ENCODE measurements at places on chromosomes 12 and 14. TPM values are rescaled to one million over a fixed set of nuclear protein-coding genes. Genes with fewer than 3 reads are reported as not detected.

DEGS2 gene
- 53.0 TPM for total RNA-seq

RPL10L gene
- not detected for total RNA-seq

GRCh38 chr12:120944645-120945217 is 33.6 kb upstream of the HNF1A start:
- no peak overlapping the region for H3K27ac ChIP-seq
- DNase-seq = peak; percentile 67
- no peak overlapping the region for H3K4me3 ChIP-seq
- no peaks in the 10 kb centered on the region for H3K27me3 ChIP-seq
- peaks cover 3% of the 10 kb centered on the region for H3K4me1 ChIP-seq

DNA sequence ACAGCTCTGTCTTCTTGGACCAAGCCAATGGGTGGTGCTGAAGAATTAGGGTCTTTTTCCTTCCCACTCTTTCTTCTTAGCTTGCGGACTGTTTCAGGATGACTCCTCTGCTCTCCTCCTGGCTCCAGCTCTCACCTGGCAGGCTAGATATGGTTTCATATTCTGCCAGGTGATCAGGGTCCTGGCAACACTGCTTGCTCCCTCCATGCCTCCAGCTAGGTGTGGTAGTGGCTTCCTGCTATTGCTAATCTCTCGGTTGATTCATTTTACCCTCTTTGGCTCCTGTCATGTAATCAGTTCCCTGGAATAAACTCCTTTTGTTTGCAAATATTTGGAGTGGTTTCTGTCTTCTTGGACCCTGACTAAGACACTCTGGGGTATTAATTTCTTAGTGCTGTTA is 4.3 kb upstream of the GZMH start:
- no peak for DNase-seq
- H3K36me3 ChIP-seq = no peaks in the 10 kb centered on the region
- no peaks in the 10 kb centered on the region for H3K4me1 ChIP-seq
- H3K27me3 ChIP-seq = no peaks in the 10 kb centered on the region

DNA sequence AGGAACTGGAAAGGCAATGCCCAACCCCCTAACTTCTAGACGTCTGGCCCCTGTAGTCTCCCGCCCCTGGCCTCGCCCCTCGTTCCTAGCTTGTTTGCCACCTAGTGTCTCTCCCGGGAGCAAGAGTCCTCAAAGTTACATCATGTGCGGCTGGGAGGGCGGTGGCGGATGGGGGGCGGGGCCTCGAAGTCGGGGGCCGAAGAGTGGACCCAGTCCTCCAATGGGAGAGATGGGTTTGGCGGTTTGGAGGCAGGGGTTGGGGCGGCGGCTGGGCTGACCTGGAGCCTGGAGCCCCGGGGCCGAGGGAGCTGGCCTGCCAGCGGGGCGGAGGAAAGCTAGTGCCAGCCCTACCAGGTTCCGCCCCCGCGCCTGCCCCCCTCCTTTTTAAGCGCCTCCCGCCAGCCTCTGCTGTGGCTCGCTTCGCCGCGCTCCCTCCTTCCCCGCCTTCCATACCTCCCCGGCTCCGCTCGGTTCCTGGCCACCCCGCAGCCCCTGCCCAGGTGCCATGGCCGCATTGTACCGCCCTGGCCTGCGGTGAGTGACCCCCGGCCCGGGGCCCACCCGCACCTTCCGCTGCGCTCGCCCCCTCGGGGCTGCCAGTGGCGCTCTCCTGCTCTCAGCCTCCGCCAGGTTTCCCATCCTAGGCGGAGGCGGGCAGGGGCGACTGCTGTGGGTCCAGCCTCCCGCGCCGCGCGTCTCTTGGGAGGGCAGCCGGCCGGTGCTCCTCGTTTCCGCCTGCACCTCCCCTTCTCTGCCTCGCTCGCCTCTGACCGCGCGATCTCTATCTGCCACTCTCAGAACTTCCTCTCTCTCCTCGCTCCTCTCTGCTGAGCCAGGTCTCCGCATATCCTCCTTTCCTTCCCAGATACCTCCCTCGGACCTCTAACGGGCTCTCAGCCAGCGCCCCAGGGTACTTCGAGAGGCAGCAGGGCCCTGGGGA is at the start of gene PCK2:
Gene PCK2, plus strand, starts transcription at position 411 of the 940 bp plus-strand sequence. Its CDS starts 95 bp downstream, at position 506.
- peak within 1 kb of the TSS; percentile 70 for H3K4me3 ChIP-seq
- peak within 1 kb of the TSS; percentile 95 for H3K27ac ChIP-seq
- DNase-seq = peak; percentile 94

- no peaks in the 10 kb centered on the region for H3K27me3 ChIP-seq
- H3K36me3 ChIP-seq = peaks cover 42% of the 10 kb centered on the region
- no peak overlapping the region for H3K4me3 ChIP-seq
- no peak overlapping the region for H3K27ac ChIP-seq
These were observed 8.6 kb downstream of the ISCU start for GRCh38 chr12:108570743-108571608.

DNA sequence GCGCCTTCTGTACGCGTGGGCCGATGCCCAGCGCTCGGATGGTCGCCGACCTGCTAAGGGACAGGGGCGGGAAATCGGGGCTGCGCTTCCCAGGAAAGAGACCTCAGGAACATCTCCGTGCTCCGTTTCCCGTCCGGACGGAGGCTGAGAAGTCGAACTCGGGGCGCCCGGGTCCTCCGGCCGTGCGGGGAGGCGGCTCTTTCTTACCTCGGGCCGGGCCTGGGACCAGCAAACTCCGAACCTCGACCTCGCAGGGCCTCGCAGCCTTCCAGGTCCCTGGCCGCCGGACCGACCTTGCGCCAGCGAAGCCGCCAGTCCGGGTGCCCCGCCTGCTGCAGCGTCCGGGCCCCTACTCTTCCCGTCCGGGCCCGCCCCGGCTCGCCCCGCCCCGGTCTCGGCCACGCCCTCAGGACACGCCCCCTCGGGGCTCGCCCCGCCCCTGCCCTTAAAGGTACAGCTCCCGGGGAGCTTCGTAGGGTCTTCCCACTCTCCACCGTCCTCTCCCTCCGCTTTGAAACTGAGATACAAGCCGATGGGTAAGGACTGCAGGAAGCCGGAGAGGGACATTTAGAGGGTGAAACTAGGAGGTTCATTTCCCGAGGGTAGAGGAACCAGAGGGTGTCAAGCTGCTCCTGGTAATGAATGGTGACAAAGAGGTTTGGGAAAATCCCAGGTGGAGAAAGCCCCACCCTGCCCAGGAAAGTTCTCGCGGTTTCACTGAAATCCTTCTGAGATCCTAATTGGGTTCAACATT is at the start of gene SLC8B1:
Gene SLC8B1, minus strand, starts transcription at position 324 of the 754 bp plus-strand sequence. CDS start 2,231 bp downstream, outside the sequence.
- H3K27ac ChIP-seq = peak within 1 kb of the TSS; percentile 84
- H3K4me1 ChIP-seq = peaks cover 33% of the 10 kb centered on the region
- peak within 1 kb of the TSS; percentile 69 for H3K4me3 ChIP-seq
- H3K27me3 ChIP-seq = no peaks in the 10 kb centered on the region
- DNase-seq = peak; percentile 93
- H3K36me3 ChIP-seq = peaks cover 10% of the 10 kb centered on the region

FAM234B gene
- not detected for total RNA-seq

FKBP4 gene
- total RNA-seq = 39.4 TPM

- no peak overlapping the region for H3K4me3 ChIP-seq
- no peak for DNase-seq
- H3K27me3 ChIP-seq = peaks cover 43% of the 10 kb centered on the region
- no peak overlapping the region for H3K27ac ChIP-seq
- H3K36me3 ChIP-seq = no peaks in the 10 kb centered on the region
These were observed 612.0 kb downstream of the VRK1 start for GRCh38 chr14:97408937-97409815.

DNA sequence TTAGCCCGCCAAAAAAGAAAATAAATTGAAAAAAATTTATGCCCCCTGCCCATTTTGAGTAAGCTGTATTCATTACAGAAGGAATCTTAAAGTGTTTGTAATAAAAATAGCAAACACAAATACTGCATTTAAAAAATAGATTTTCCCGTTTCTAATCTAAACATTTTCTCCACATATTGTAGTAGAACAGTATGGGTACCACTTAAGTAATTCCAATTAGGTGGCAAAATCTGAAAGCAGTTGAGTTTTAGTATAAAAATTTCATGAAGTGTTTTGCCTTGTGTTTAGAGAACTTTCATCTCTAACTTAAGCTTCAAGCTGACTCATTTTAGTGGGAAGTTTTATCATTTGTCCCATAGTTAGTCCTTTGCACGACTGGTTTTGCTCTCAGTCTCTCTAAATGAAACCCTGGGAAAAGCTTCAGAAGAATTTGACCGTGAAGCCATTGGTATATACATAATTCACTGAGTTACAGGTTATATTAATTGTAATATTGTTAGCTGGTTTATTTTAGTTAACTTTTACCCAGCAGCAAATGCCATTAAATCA is 214.6 kb downstream of the ERC1 start:
- no peak for DNase-seq
- no peaks in the 10 kb centered on the region for H3K36me3 ChIP-seq
- no peaks in the 10 kb centered on the region for H3K4me1 ChIP-seq
- H3K27me3 ChIP-seq = no peaks in the 10 kb centered on the region

DNA sequence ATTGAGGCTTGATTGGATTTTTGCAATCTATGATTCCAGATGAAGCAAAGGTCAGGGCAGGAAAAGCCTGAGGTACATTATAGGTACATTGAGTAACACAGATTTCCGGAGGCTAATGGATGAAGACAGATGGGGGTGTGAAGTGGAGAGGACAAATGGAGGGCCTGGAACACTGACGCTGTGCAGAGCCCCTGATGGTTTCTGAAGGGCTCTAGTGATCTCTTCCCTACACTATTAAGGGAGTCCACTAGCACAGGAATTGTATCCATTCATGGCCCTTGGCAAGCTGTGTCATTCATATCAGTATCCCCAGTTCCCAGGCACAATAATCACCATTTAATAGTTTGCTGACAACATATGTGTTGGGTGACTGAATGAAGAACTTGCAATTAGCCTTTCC is 284.8 kb downstream of the ITPR2 start:
- H3K36me3 ChIP-seq = peaks cover 11% of the 10 kb centered on the region
- H3K27ac ChIP-seq = no peak overlapping the region
- DNase-seq = no peak
- no peak overlapping the region for H3K4me3 ChIP-seq
- H3K27me3 ChIP-seq = no peaks in the 10 kb centered on the region

- H3K4me3 ChIP-seq = peak overlapping the region; percentile 52
- peak overlapping the region; percentile 55 for H3K27ac ChIP-seq
- peaks cover 19% of the 10 kb centered on the region for H3K4me1 ChIP-seq
- H3K27me3 ChIP-seq = no peaks in the 10 kb centered on the region
- DNase-seq = peak; percentile 86
These were observed 61.5 kb downstream of the LGMN start for GRCh38 chr14:92686900-92687427.

DNA sequence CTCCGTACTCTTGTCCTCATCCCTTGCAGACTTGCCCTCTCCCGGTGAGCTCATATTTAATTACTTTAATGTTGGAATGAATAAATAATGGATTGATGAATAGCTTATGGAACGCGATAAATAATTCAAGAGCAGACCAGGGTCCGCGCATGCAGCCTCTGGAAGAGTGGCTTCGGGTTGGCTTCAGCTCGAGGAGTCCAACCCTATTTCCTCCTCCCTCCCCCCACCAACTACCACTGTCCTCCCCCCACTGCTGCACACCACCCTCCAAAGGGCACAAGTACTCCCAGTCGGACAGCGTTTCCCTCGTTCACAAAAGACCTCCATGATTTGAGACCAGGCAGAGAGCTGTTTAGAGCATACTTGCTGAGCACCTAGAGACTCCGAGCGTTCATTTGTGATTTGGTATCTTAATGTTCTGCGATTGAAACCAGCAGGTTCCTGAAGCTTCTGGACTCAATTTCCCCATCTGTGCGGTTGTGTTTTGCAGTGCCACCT is 647 bp upstream of the SIX1 start:
- H3K27me3 ChIP-seq = peaks cover 52% of the 10 kb centered on the region
- DNase-seq = no peak
- H3K36me3 ChIP-seq = no peaks in the 10 kb centered on the region
- peaks cover 48% of the 10 kb centered on the region for H3K4me1 ChIP-seq
- H3K4me3 ChIP-seq = peak overlapping the region; percentile 63

- no peaks in the 10 kb centered on the region for H3K27me3 ChIP-seq
- peaks cover 11% of the 10 kb centered on the region for H3K4me1 ChIP-seq
- H3K4me3 ChIP-seq = no peak overlapping the region
- DNase-seq = no peak
- peaks cover 14% of the 10 kb centered on the region for H3K36me3 ChIP-seq
These were observed 56.3 kb downstream of the NIN start for GRCh38 chr14:50774542-50775267.

GRCh38 chr12:67854351-67854750 is 134.9 kb upstream of the IFNG-AS1 start:
- H3K27ac ChIP-seq = no peak overlapping the region
- no peaks in the 10 kb centered on the region for H3K4me1 ChIP-seq
- H3K4me3 ChIP-seq = no peak overlapping the region
- DNase-seq = no peak

GRCh38 chr12:116015525-116015924 is 262.0 kb downstream of the MED13L start:
- no peak overlapping the region for H3K27ac ChIP-seq
- no peaks in the 10 kb centered on the region for H3K27me3 ChIP-seq
- peaks cover 71% of the 10 kb centered on the region for H3K36me3 ChIP-seq
- H3K4me1 ChIP-seq = no peaks in the 10 kb centered on the region

DNA sequence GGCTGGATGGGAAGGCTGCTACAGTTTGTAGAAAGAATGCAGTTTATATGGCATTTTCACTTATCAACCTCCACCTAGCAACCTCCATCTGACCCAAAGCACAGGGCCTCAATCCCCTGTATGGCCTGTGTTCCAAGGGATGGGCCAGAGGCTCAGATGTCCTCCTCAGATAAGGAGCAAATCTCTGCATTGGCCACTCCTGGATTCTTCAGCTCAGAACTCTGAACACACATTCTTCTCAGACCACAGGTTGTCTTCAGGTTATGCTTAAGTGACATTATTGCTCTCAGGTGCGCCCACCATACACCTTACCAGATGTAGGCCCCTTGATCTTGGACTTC is 47.9 kb upstream of the JDP2 start:
- peaks cover 5% of the 10 kb centered on the region for H3K4me1 ChIP-seq
- no peak for DNase-seq
- no peaks in the 10 kb centered on the region for H3K27me3 ChIP-seq
- H3K4me3 ChIP-seq = no peak overlapping the region

SLC5A8 gene
- total RNA-seq = not detected

- H3K36me3 ChIP-seq = no peaks in the 10 kb centered on the region
- no peaks in the 10 kb centered on the region for H3K4me1 ChIP-seq
- H3K27me3 ChIP-seq = no peaks in the 10 kb centered on the region
- no peak overlapping the region for H3K27ac ChIP-seq
- H3K4me3 ChIP-seq = no peak overlapping the region
These were observed 237.4 kb upstream of the PWP1 start for GRCh38 chr12:107448198-107448597.

GALNT8 gene
- 19.7 TPM for total RNA-seq

Measured in stomach (tissue), 19 donors.